ENCODE measurements at places on chromosomes 12 and 14.

GRCh38 chr12:15276088-15276698 lies 46.1 kb upstream of the PTPRO start:
- DNase-seq: no peak

GRCh38 chr12:56510786-56511185 lies 10.8 kb upstream of the RBMS2 start:
- no peak for DNase-seq

DNA sequence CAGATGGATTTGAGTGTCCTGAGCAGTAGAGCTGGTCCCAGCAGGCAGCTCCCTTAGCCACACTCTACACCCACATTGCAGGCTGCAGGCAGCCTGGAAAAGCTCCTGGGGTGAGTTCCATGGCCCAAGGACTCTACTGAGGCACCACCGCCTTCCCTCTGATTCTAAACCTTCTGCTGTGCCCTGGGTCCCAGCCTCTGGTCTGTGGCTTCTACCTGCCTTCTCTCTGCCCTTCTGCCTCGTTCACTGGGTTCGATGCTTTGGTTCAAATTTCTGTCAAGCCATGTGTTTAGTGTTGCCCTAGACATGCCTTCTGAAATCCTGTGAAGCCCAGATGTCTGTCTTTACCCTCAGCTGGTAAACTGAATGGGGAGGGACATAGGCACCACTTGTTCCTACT lies 1.5 kb upstream of the FGF6 start:
- no peak for DNase-seq

- no peak for DNase-seq
These were observed 1.6 kb upstream of the ARID4A start for GRCh38 chr14:58296726-58297125.

DNA sequence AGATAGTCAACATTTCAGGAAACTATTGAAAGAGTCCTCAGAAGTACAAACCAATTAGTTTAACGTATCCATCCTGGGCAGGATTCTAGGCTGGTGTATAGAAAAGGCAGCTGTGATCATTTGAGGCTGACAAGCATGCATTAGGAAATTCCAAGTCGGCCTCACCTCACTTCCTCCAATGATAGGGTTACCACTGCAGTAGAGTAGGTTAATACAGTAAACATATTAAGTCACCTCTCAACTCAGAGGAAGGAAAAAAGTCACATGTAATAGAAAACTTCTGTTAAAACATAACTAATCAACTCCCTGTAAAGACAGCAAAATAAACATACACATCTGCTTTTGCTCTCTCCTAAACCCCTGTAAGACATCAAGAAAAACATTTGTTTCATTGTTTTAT lies 33.5 kb downstream of the MED13L start:
- DNase-seq: no peak

DNA sequence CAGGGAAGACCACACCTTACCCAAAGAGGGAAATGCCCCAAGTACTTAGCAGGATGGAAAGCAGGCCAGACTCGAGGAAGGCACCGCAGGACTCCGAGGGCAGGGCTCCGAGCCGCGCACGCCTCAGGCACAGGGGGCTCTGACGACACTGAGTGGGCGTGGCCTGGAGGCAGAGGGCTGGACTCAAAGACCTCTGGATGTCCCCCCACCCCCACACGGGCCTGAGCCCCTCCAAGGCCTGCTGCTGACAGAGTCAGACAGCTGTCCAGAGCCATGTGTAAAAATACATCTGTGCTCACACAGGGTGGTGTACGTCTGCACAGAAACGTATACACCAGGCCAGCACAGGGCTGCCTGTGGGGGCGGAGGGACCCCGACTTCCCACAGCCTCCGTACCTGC lies 1.4 kb downstream of the AKT1 start:
- no peak for DNase-seq

- no peak for DNase-seq
These were observed 89.7 kb downstream of the RFX4 start for GRCh38 chr12:106672314-106673025.

GRCh38 chr14:69999261-69999674 lies 120.1 kb downstream of the SMOC1 start:
- DNase-seq: no peak

- no peak for DNase-seq
These were observed 46.7 kb downstream of the NOC4L start for GRCh38 chr12:132190834-132191500.

Measured in dorsolateral prefrontal cortex (tissue), 122 donors.